Activated CD8-positive, alpha-beta memory T cell treated with anti-CD3 and anti-CD28 coated beads, Interleukin-2, amount 10 ng/mL, durations not matched to agents 7 days and 5 days (primary cell): ENCODE measurements at places on chromosomes 11 and 22. TPM values are rescaled to one million over a fixed set of nuclear protein-coding genes. Genes with fewer than 3 reads are reported as not detected.
A peak's percentile ranks its signal among the peaks of the same experiment; 100 is the strongest.

DNA sequence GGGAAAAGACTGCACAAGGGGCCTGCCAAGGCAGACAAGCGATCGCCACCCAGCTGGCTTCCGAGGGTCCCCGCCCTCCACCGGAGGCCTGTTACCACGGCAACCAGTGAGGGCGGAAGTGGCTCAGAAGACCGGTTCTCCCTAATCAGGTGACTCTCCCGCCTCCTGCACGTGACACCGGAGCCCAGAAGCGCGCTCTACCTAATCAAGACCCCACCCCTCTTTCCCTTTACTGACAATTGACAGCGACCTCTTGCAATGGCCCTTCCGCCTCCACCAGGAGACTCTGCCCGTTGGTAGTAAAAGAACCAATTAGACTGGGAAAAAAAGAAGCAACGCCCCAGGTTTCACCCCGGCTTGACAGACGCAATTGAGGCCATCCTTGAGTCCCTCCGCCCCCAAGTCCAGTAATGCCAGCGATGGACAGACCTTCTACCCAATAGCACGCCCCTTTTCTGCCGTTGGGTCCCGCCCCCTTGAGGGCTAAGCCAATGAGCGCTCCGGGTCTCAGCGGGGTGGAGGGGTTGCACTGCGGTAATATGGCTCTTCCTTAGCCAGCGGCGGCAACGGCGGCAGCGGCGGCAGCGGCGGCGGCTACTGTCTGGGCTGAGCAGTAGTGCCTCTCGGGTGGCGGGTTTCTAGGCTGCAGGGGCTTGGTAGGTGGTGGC, at the start of gene UVRAG:
UVRAG (plus strand) TSS at position 534 of the 668 bp plus-strand sequence. CDS start 198 bp downstream, outside the sequence.
- H3K4me3 ChIP-seq, result no peak within 1 kb of the TSS
- peak within 1 kb of the TSS; percentile 94 for H3K27ac ChIP-seq
- H3K27me3 ChIP-seq, result no peaks in the 10 kb centered on the region
- peaks cover 15% of the 10 kb centered on the region for H3K4me1 ChIP-seq
- DNase-seq, result peak; percentile 99
- H3K36me3 ChIP-seq, result peaks cover 2% of the 10 kb centered on the region

MEI1 gene
- 45.9 TPM for total RNA-seq

ALG9 gene
- 23.2 TPM for total RNA-seq

GRCh38 chr22:27146866-27147633, 489.7 kb downstream of the MIAT start:
- no peak overlapping the region for H3K4me3 ChIP-seq
- H3K27ac ChIP-seq, result no peak overlapping the region
- DNase-seq, result no peak
- no peaks in the 10 kb centered on the region for H3K4me1 ChIP-seq
- H3K27me3 ChIP-seq, result peaks cover 17% of the 10 kb centered on the region

DNA sequence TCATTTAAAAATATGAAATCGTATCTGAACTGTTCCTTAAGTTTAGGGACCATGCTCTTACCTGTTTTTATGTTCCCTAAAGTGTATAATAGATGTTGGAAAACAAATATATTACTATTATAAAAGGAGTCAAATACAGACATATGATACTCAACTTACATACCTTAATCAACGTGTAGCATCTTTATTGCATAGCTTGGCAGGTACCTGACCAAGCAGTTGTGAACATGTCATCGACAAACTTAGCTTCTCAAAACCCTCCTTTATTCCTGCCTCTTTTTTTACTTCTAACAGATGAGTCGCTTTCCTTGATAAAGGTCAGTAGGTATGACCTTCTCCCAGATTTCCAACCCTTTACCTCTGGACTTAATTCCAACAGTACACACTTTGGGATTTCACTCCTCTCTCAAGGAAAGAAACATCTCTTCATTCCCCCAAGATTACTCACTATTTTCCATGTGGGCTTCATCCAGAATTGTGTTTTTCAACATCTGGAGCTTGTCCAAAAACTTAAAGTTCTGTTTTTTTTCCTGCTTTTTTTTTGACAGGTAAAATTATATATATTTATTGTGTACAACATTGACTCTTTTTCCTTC, 11.9 kb downstream of the HIPK3 start:
- no peak overlapping the region for H3K4me3 ChIP-seq
- no peaks in the 10 kb centered on the region for H3K27me3 ChIP-seq
- peaks cover 1% of the 10 kb centered on the region for H3K36me3 ChIP-seq
- H3K4me1 ChIP-seq, result peaks cover 7% of the 10 kb centered on the region

DNA sequence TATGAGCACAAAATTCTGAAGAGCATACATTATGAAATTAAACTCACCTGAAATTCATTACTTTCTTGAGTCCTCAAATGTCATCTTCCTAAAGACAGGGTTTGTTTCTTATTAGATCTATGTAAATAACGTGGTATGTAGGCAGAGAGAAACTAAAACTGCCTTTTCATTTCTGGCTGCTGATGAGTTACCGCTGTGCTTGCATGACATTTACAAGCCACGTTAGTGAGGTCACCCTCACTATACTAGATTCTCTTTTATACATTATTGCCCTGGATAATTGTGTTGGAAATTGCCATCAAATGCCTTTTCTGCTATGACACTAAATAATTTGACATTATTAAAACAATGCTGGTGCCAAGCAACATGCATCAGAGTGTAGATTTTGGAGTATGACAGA, 748.3 kb upstream of the ANO3 start:
- H3K27me3 ChIP-seq, result no peaks in the 10 kb centered on the region
- no peak for DNase-seq
- H3K4me1 ChIP-seq, result no peaks in the 10 kb centered on the region
- H3K36me3 ChIP-seq, result no peaks in the 10 kb centered on the region
- no peak overlapping the region for H3K4me3 ChIP-seq

DNA sequence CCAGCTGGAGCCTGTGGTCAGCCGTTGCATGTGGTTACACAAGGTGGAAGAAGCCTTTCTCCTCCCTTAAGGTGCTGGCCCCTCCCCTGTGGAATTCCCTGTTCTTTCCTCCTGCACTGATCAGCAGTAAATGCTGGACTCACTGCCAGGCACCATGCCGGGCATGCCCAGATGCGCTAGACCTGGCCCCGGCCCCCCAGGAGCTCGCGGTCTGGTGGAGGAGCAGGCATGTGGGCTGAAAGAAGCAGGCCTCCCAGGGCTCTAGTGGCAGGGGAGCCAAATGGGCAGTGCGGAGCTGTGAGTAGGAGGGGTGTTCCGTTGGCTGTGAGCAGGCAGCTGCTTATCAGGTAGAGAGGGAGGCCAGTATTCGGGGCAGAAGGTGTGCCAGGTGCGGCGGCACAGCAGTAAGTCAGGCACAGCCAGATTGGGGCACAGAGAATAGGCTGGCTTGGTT, 10.2 kb downstream of the DGKZ start:
- H3K27ac ChIP-seq, result no peak overlapping the region
- peaks cover 51% of the 10 kb centered on the region for H3K4me1 ChIP-seq
- DNase-seq, result no peak
- no peaks in the 10 kb centered on the region for H3K36me3 ChIP-seq
- no peaks in the 10 kb centered on the region for H3K27me3 ChIP-seq

GRCh38 chr11:84541731-84542340, 1085.3 kb downstream of the DLG2 start:
- H3K36me3 ChIP-seq, result no peaks in the 10 kb centered on the region
- no peak for DNase-seq
- no peaks in the 10 kb centered on the region for H3K27me3 ChIP-seq
- H3K27ac ChIP-seq, result no peak overlapping the region
